ENCODE measurements at places on chromosomes 7 and 10. TPM values are rescaled to one million over a fixed set of nuclear protein-coding genes. Genes with fewer than 3 reads are reported as not detected.

The EVX1 gene
- not detected for total RNA-seq

The RAB19 gene
- total RNA-seq = 6.7 TPM

The ZNF722 gene
- not detected for total RNA-seq

- DNase-seq = no peak
- H3K36me3 ChIP-seq = no peaks in the 10 kb centered on the region
- no peak overlapping the region for H3K27ac ChIP-seq
Measured at GRCh38 chr10:123858077-123858681, 33.4 kb downstream of the CPXM2 start.

- no peaks in the 10 kb centered on the region for H3K36me3 ChIP-seq
- DNase-seq = no peak
- no peak overlapping the region for H3K27ac ChIP-seq
- H3K4me1 ChIP-seq = no peaks in the 10 kb centered on the region
- no peaks in the 10 kb centered on the region for H3K27me3 ChIP-seq
Measured at GRCh38 chr7:77995717-77996116, 197.1 kb downstream of the PHTF2 start.

GRCh38 chr10:28623483-28623882, 53.8 kb upstream of the BAMBI start:
- H3K36me3 ChIP-seq = peaks cover 22% of the 10 kb centered on the region
- H3K4me3 ChIP-seq = no peak overlapping the region
- no peak for DNase-seq
- no peak overlapping the region for H3K27ac ChIP-seq
- H3K27me3 ChIP-seq = no peaks in the 10 kb centered on the region
- H3K4me1 ChIP-seq = peaks cover 4% of the 10 kb centered on the region

DNA sequence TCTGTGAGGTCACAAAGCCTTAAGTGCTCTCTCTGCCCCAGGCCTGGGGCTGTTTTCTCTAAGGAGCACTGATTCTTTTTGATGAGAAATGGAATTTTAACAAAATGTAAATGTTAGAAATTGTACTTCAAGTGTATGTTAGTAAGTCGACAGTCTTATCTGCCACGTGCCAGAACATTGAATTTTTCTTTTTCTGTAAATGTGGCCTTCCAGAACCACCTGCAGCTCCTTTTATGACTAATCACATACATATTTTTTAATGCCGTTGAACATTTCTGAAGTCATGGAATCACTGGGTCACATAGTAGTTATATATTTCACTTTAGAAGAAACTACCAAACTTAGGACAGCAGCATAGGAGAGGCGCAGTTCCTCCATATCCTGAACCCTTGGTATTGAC, 38.0 kb downstream of the UBE3C start:
- no peak for DNase-seq
- no peaks in the 10 kb centered on the region for H3K27me3 ChIP-seq
- H3K4me1 ChIP-seq = no peaks in the 10 kb centered on the region
- no peak overlapping the region for H3K4me3 ChIP-seq
- H3K36me3 ChIP-seq = peaks cover 84% of the 10 kb centered on the region
- no peak overlapping the region for H3K27ac ChIP-seq

The AMZ1 gene
- 1.8 TPM for total RNA-seq

DNA sequence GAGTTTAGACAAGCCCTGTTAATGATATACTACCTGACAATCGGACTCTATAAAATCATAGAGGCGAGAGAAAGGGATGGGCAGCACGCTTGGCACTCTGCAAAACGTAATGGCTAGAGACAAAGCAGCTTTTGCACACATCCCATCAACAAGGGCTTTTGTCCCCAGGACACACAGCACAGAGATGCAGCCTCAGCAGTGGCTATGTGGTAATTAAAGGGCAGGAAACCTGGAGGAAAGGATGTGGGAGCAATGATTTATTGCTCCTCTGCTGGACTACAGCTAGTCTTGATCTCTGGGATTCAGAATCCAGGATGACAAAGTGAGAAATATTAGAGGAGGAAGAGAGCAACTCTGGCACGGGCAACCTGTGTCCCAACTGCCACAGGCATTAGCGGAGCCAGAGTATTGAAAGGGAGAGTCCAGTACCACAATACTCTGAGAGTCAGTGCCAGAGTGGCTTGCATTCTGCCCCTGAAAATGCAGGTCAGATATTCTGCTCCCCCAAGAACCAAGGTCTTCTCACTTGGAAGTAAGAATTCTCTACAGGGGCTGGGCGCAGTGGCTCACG, 96.5 kb downstream of the ARMH3 start:
- H3K4me1 ChIP-seq = no peaks in the 10 kb centered on the region
- no peaks in the 10 kb centered on the region for H3K27me3 ChIP-seq
- no peak overlapping the region for H3K4me3 ChIP-seq
- H3K36me3 ChIP-seq = peaks cover 38% of the 10 kb centered on the region
- no peak overlapping the region for H3K27ac ChIP-seq

- no peak for DNase-seq
- no peaks in the 10 kb centered on the region for H3K36me3 ChIP-seq
- H3K4me3 ChIP-seq = no peak overlapping the region
- no peaks in the 10 kb centered on the region for H3K4me1 ChIP-seq
- no peaks in the 10 kb centered on the region for H3K27me3 ChIP-seq
- H3K27ac ChIP-seq = no peak overlapping the region
Measured at GRCh38 chr10:2079603-2080078, 342.3 kb upstream of the ADARB2 start.

The TRIM50 gene
- not detected for total RNA-seq

The MBL2 gene
- not detected for total RNA-seq

The IGF2BP3 gene
- 1.7 TPM for total RNA-seq

DNA sequence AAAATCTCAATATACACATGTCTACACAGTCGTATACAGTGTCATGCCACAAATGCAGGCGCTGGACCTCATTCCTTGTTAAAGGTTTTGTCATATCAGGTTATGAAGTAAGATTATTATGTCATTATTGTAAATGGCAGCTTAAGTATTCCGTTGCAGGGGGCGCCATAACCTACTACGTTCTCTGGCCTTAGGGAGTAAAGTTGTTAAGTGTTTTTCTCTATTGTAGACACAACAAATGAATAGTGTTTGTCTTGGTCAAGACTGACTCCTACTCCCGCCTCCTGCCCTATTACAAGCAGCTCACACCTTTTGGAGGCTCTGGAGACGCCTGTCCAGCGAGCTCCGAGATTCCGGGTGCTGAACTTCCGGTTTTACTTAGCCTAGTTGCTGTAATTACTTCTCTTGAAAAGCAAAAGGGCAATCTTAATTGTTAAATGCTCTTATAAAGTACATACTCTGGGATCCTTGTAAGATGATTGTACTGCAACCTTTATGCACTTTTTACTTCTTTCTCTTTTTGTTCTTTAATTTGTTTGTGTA, 994 bp downstream of the GATAD1 start:
- H3K27ac ChIP-seq = peak overlapping the region; percentile 93
- H3K4me3 ChIP-seq = peak overlapping the region; percentile 91
- peaks cover 22% of the 10 kb centered on the region for H3K36me3 ChIP-seq

GRCh38 chr7:110854651-110855050, 236.3 kb upstream of the LRRN3 start:
- H3K4me1 ChIP-seq = no peaks in the 10 kb centered on the region
- H3K27me3 ChIP-seq = no peaks in the 10 kb centered on the region
- DNase-seq = no peak
- H3K36me3 ChIP-seq = no peaks in the 10 kb centered on the region
- no peak overlapping the region for H3K4me3 ChIP-seq

- H3K4me3 ChIP-seq = no peak overlapping the region
- DNase-seq = no peak
- H3K36me3 ChIP-seq = no peaks in the 10 kb centered on the region
- H3K4me1 ChIP-seq = no peaks in the 10 kb centered on the region
- H3K27me3 ChIP-seq = no peaks in the 10 kb centered on the region
Measured at GRCh38 chr7:95471071-95471470, 14.7 kb upstream of the ASB4 start.

DNA sequence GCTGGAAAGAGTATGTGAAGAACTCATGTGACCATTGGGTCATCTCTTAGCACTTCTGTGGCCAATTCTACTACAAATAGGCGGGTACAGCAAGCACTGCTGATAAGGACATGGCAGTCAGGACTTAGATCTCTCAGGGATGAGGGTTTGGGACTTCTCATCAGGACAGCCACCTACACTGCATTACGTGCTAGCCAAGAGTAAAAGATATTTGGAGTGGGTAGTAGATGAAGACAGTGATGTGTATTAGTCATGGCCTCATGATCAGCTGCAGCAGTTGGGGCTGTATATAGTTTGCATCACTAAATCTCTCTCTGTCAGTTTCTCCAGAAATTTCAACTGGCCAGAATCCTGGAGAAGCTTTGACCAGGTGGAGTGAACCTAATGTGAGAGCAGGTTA, 9.2 kb downstream of the TAS2R60 start:
- peaks cover 11% of the 10 kb centered on the region for H3K27me3 ChIP-seq
- H3K4me3 ChIP-seq = no peak overlapping the region
- no peaks in the 10 kb centered on the region for H3K4me1 ChIP-seq
- DNase-seq = no peak
- H3K36me3 ChIP-seq = no peaks in the 10 kb centered on the region

GRCh38 chr10:121860810-121861209, 67.0 kb downstream of the ATE1 start:
- no peaks in the 10 kb centered on the region for H3K27me3 ChIP-seq
- no peak overlapping the region for H3K4me3 ChIP-seq
- no peaks in the 10 kb centered on the region for H3K4me1 ChIP-seq
- no peak for DNase-seq
- H3K27ac ChIP-seq = no peak overlapping the region

DNA sequence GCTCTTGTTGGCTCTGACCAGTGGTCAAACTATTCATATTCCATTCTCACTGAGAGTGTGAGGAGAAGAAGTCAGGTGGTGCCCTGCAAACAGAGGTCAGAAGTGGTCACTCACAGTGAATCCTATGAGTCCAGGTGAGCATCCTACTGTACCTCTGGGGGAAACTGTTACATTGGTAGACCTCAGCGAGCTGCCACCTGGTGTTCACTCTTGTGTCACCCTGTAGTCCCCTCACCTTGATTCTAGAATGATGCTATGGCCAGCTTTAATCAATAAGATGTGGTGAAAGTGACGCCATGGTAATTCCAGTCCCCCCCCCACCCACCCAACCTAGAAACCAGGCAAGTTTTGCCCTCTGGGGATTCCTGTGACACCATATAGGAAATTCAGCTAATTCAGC, 1.2 kb upstream of the AMPH start:
- H3K4me3 ChIP-seq = no peak overlapping the region
- H3K27me3 ChIP-seq = peaks cover 18% of the 10 kb centered on the region
- no peak for DNase-seq
- H3K36me3 ChIP-seq = no peaks in the 10 kb centered on the region
- no peaks in the 10 kb centered on the region for H3K4me1 ChIP-seq

Data from CD4-positive, CD25-positive, alpha-beta regulatory T cell (primary cell).